ENCODE measurements at places on chromosomes 11 and 22.
A peak's percentile ranks its signal among the peaks of the same experiment; 100 is the strongest.

DNA sequence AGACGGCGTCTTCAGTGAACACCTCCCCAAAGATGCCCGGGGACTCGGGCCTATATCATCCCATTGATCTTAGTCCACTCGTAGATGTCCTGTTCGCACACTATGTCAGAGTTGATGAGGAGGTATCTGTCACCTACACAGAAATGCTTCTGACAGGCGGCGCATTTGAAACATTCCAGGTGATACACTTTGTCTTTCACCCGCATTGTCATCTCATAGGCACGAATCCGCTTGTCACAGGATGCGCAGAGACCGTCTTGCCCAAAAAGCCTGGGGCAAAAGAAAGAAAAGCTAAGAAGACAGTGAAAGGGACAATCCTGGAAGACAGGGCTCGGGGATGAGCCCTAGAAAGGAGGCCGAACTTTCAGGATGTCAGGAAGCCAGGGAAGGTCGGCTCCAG lies 32.6 kb downstream of the LMO2 start:
- DNase-seq: no peak

DNA sequence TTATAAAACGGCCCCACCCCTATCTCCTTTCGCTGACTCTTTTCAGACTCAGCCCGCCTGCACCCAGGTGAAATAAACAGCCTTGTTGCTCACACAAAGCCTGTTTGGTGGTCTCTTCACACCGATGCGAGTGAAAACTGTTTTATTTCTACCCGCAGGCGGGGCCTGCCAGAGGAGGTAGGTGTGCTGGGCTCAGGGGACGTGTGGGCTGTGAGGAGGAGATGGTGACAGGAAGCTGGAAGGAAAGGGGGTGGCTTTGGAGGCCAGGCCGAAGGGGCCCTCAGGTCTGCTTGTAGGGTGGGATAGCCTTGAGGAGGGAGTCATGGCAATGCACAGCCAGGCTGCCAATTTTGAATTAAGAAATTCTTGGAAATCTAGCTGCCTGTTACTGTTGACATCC lies 21.3 kb upstream of the KRTAP5-7 start:
- DNase-seq: peak; percentile 50

DNA sequence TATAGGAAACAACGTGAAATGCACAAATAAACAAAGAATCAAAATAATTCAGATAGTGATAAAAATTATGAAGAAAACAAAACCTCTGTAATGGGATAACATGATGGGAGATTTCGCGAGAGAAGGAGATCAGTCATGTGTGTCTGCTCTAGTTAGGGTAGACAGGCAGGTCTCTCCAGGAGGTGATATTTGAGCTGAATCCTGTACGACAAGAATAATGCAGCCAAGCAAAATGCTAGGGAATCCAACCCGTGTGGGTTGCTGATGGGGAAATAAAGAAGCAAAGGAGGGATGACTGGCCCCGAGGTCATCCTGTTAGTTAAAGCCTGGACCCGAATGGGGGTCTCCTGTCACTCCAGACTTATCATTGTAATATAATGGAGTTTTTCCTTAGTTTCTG lies 16.0 kb downstream of the MAML2 start:
- DNase-seq: no peak

DNA sequence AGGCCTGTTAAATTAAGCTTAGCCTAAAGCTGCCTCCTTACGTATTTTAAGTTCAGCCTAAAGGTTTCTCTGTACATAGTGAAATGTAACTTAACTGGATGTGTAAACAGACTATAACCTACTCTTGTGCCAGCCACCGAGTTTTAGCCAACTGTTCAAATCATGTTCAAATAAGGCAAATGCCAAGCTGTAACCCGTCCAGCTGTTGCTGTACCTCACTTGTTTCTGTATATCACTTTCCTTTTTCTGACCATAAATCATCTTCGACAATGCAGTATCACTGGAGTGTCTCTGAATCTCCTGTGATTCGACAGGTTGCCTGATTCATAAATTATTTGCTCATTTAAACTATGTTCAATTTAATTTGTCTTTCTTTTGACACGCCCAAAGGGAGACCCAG lies 4.0 kb upstream of the PLAAT5 start:
- no peak for DNase-seq

DNA sequence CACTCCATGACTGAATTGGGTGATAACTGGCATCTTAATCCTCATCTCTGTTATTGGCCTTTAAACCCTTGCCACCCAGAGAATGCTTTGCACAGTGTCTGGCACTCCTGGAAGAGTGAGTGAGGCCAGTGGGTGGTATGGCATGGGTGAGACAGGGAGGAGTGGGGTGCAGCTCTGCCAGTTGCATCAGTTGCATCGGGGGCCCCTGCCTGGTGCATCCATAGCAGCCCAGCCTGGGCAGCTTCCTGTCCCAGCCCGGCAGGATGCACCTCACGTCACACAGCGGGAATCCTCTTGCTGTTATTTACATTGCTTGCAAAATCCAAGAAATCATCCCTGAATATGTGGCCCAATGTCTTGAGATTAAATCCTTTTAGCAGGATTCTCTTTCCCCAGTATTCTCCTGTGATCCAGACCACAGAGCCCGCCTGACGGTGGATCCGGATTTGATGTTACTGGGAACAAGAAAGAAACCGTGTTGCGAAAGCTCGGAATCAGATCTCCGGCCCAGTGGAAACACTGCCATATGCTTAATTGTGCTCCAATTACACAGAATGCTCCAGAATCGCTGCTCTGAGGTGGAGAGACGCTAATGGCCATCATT lies 37.6 kb upstream of the MN1 start:
- DNase-seq: no peak

GRCh38 chr11:47414685-47415070 lies 6.3 kb downstream of the SLC39A13 start:
- DNase-seq: no peak

- no peak for DNase-seq
Measured at GRCh38 chr22:22527312-22527711, 7.2 kb upstream of the ZNF280A start.

DNA sequence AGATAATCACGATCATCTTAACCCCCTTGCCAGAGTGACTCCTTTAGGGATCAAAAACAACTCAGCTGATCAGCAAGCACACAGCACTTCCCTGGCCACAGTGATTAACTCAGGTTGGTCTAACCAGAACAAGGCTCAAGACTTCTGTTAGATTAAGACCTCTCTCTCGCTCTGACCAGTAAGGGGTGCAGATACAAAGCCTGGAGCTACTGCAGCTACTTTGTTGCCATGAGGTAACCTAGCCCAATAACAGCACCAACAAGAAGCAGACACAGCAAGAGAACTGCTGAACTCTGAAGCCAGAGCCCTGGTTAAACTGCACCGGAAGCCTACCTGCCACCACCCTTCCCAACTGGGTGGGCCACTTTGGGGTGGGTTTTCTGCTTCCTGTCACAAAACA lies 42.0 kb downstream of the LINC01488 start:
- DNase-seq: no peak

- DNase-seq: no peak
Measured at GRCh38 chr11:36432093-36432469, 78.0 kb downstream of the TRAF6 start.

DNA sequence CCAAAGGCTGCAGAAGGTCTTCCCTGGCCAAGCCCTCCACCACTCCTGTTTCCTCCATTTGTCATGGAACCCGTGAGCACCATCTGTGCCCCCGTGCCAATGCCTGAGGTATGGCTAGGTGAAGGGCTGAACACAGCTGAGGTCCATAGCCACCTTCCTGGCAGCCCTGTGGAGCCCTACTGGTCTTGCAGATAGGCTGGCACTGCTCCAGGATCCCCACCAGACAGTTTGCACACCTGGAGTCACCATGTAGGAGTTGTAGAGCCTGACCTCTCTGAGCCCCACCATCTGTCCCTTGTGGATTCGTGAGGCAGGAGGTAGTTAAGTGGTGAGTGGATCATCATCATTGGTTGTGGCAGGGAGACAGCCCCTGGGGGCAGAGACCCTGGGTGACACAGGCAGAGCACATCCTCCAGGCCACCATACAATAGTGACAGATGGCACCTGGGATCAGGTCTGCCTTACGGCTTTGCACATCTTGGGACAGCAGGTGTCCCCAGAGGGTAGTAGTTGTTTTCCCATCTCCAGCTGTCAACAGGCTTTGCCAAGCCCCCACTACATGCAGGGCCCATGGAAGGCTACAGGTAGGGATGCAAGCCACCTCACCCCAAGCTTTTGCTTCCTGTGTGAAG lies 52.5 kb upstream of the SUSD2 start:
- DNase-seq: no peak

DNA sequence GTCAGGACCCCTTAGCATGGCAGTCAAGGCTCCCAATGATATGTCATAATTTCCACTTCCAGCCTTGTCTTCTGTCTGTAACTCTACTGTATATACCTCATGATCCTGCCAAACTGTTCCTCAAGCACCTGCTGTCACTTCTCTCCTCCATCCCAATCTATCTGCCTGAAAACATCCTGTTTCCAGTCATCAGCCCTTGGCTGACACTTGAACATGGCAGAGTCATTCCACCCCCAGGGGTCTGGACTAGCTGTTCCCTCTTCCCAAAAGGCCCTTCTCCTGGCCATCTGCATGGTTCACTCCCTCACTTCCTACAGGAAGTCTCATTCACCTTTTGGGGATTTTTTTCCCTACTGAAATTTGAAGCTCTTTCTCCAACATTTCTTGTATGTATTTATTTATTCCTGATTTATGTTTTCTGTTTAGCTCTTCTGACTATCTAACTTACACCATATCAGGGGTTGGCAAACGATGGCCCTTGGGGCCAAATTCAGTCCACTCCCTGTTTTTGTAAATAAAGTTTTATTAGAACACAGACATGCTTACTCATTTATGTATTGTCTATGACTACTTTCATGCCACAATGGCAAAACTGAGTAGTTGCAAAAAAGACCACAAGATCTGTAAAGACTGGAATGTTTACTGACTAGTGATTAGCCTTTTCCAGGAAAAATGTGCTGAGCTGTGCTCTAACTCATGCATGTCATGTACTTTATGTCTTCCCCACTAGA lies 278.4 kb downstream of the KIRREL3 start:
- no peak for DNase-seq

- no peak for DNase-seq
Measured at GRCh38 chr11:64916040-64916774, 802 bp downstream of the ATG2A start.

Data from H1 (cell line).